ENCODE measurements at places on chromosomes 16 and 17.

GRCh38 chr16:3587547-3588110 is 10.4 kb upstream of the NLRC3 start:
- no peak for DNase-seq

DNA sequence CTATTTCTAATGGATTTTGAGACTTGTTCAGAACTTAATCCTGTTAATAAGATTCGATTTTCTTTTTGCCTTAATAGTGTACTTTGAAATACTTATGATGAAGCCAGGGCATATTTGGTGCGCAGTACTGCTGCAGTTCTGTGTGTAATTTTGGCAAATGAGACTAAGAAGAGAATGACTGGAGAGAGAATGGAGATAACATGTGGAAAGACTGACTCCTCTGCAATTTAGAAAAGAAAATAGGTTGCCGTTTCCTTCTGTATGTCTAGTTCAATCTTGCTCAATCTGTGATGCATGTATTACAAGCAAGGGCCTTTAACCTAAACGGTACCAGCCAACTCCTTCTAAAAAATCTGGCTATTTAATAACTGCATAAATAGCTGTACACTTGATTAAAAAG is 285.1 kb upstream of the CDH11 start:
- DNase-seq, result no peak

- DNase-seq, result no peak
Observed at GRCh38 chr17:44677136-44677535, 12.4 kb downstream of the CCDC43 start.

- DNase-seq, result no peak
Observed at GRCh38 chr16:381012-381788, 578 bp downstream of the PGAP6 start.

DNA sequence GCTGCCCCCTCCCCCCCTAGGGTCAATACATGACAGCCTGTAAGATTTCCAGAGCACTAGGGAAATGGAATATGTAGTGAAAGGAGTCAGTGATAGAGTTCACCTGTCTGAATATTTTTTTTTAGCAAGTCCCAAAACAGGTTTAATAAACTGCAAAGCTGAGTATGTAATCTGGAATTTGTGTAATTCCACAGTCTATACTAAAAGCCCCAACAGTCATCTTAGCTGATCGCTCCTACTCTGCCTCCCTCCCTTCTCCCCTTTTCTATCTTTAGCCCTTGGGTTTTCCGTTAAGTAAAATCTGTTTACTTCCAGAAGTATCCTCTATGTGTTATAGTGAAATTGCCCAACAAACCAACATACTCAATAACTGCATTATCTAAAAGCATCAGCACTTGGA is 3.5 kb downstream of the CDH13 start:
- no peak for DNase-seq

GRCh38 chr17:8289103-8289397 is 580 bp downstream of the RANGRF start:
- no peak for DNase-seq

- DNase-seq, result no peak
Observed at GRCh38 chr16:80346111-80346632, 194.6 kb upstream of the DYNLRB2 start.

- DNase-seq, result no peak
Observed at GRCh38 chr16:12062343-12063003, 85.9 kb downstream of the SNX29 start.

DNA sequence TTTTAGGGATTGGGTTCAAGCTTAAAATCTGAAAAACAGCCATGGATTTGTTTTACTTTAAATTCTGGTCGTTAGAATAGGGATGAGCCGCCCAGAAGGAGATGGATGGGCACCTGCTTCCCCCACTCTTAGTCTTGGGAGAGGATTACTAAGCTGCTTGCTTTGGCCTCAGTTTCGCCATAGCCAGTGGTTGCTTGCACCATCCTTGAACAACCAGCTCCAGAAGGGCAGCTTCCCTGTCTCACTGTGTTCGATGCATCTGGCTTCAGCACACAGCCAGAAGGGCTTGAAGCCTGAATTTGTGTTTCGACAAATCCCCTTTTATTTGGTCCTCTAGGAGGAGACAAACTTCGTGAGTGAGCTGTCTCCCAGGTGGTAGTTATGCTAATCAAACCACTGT is 7.1 kb downstream of the CYB5D2 start:
- DNase-seq, result no peak

DNA sequence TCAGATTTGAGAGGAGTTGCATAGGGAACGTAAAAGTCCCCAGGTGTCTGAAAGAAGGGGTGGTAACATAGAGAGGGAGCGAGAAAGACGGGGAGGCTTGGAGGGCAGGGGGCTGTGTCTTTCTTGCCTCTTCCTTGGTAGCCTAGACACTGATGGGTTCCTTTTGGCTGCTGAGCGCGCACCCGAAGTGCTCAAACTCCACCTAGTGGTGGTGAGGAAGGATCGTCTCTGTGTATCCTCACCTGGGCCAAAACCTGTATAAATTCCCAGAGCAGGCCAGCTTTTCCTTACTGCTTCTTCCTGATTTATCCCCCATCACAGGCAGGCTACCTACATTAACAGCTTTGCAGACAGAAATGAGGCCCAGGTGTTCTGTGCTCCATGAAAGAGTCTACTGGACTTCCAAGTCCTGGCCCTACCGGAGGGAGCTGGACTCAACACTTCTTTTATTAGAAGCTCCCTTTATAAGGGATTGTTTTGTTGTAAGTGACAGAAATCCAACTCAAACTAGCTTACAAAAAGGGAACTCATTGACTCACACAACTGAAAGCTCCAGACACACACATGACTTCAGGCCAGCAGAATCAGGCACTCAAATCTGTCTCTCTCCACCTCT is 5.5 kb upstream of the SLC25A35 start:
- DNase-seq, result no peak

DNA sequence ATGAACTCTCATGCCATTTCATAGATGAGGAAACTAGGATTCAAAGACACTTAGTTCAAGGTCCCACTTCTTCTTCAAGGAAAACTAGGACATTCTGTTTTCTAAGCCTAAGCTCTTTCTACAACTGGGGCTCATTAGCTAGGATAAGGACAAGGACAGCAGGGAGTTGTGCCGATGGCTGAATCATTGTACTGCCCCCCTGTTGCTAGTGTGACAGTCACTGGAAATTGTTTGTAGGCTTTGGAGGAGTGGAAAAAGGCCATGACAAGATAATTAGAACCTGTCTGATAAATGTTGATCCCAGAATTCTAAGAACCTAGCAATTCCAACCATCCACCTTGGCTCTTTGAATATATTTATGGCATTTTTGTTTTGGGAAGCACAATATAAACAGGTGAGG is 445.7 kb downstream of the CDH8 start:
- DNase-seq, result no peak

DNA sequence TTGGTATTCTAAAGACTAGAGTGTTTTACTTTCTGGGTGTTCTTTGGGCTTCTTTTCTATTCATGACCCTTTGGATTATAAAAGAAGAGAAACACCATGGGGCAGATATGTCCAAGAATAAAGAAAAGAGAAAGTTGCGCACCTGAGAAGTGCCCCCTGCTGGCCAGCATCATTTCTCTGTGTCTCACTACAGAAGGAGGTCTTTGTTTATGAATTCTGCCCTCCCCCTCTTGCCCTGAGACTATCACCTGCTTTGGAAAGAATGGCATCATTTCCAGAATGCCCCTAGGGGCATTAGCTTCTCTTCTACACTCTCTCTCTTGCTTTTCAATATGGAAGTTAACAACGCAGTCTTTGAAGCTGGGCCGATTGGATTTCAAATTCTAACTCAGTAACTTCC is 45.0 kb downstream of the CDH13 start:
- DNase-seq, result no peak

DNA sequence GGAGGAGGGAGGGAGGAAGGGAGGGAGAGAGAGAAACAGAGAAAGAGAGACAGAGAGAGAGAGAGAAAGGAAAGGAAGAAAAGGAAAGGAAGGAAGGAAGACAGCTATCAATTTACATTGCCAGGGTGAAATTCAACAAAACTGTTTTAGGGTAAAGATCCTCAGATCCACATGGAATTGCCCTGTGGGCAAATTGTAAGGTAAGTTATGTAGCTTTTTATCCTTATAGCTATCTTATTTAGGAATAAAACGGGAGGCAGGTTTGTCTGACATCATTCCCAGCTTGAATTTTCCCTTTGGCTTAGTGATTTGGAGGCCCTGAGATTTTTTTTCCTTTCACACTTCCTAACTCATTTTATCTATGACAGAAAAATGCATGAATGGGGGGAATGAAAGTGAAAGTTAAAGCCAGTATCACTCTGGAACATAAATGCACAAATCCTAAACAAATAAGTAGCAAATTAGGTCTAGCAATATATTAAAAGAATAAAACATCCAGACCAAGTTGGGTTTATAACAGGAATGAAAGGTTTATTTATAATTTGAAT is 3.4 kb upstream of the UQCRC2 start:
- no peak for DNase-seq

DNA sequence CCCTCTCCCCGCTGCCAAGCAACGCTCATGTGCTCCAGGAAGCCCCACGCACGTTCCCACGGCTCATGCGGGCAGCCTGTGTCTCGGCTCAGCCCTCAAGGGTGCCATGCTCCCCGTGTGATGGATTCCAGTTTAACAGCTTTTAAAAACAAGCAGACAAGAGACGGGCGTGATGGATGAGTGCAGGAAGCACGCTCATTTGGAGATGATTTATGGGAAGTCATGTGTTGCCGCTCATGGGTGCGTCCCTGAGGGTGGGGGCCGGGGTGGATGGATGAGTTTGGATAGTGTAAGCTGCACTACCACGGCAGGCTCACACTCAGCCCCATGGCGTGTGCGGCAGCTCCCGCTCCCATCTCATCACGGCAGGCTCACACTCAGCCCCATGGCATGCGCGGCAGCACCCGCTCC is 132.8 kb downstream of the RBFOX3 start:
- no peak for DNase-seq

DNA sequence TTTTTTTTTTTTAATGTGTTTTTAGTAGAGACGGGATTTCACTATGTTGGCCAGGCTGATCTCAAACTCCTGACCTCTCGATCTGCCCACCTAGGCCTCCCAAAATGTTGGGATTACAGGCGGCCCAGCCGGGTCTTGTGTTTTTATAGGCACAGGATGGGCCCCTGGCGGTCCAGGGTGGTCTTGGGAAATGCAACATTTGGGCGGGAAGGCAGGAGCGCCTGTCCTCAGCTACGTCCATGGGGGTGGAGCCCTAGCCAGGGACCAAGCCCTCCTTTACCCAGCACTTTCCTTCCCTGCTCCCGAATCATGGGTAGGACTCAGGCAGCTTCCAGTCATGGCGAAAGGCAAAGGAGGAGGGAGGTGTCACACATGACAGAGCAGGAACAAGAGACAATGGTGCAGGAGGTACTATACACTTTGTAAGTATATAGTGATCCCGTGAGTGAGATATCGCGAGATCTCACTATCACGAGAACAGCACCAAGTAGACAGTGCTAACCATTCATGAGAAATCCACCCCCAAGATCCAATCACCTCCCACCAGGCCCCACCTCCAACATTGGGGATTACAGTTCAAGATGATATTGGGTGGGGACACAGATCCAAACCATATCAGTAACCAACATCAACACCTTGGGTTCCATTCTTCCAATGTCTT is 226.7 kb upstream of the WSCD1 start:
- DNase-seq, result no peak

DNA sequence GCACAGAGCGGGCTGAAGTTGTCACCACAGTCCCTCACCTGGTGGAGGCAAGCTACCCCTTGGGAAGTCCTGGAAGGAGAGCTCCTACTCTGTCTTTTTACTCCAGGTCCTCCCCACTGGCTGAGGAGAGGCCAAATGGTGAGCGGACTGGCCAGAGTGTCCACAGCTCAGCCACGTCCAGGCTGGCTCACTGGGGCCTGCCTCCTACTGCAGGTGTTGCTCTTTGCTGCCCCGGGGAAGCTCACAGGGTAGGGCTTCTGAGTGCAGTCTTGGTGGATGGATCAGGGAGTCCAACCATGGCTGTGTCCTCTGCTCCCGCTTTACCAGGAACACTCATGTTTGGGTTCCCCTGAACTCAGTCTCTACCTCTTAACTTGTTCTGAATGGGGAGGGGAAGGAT is 2.7 kb downstream of the B9D1 start:
- no peak for DNase-seq

GRCh38 chr16:67796099-67796718 is 10.2 kb downstream of the RANBP10 start:
- DNase-seq, result no peak

- DNase-seq, result no peak
Observed at GRCh38 chr16:85563515-85564276, 49.4 kb upstream of the GSE1 start.

DNA sequence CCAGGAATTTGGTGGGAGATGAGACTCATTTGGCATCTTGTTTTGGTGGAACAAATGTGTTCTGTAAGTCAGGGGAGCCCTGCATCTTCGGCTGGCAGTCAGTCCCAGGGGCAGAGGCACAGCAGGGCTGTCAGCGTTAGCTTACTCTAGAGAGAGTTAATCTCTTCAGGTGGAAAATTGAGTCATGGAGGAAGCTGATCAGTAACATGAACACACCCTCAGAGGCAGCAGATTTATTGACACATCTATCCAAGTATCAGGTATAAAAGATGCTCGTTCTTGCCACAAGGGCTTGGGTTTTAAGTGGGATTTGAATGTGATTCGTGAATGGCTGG is 55.2 kb downstream of the EPN2 start:
- no peak for DNase-seq

GRCh38 chr16:53534206-53534605 is 31.2 kb upstream of the AKTIP start:
- no peak for DNase-seq

GRCh38 chr17:19940722-19941464 is 36.7 kb downstream of the AKAP10 start:
- no peak for DNase-seq

DNA sequence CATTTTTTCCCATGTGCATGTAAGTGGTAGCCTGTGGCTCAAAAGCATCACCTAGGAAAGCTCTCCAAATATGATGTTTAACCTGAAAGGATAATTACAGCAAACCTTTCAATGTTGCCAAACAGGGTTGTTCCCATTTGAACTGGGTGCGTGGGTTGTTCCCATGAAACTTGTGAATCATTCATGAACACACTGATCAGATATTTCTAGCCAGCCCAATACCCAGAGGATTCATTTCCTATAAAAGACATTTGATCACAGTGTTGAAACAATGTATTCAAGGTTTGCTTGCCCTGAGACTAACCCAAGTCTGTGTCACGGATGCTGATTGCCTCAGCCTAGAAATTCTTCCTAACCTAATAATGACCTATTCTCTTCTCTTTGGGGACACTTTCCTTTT is 12.9 kb downstream of the KRT39 start:
- DNase-seq, result no peak

- DNase-seq, result no peak
Observed at GRCh38 chr17:32862940-32863339, 14.0 kb downstream of the MYO1D start.
